ENCODE measurements at places on chromosomes 11 and 22. TPM values are rescaled to one million over a fixed set of nuclear protein-coding genes. Genes with fewer than 3 reads are reported as not detected.

- no peak for DNase-seq
These were observed 25.3 kb upstream of the ALX4 start for GRCh38 chr11:44335052-44335760.

DNA sequence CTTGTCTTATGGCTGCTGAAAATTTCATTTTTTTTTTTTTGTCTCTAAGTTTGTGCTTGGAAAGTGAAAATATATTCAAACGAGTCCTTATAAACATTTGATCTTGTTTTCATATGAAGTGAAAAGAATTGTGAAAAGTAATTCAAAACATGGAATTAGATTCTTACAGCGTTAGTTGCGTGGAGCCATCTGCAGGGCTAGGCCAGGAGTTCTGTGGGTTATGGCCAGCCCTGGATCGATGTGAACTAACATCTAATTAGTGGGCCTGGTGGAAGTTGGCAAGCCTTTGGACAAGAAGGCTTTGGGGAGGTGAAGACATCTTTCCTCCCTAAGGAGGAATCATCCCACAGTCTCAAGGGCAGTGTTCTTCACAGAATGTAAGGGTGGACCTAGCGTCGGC lies 37.2 kb downstream of the PARVA start:
- DNase-seq = no peak

DNA sequence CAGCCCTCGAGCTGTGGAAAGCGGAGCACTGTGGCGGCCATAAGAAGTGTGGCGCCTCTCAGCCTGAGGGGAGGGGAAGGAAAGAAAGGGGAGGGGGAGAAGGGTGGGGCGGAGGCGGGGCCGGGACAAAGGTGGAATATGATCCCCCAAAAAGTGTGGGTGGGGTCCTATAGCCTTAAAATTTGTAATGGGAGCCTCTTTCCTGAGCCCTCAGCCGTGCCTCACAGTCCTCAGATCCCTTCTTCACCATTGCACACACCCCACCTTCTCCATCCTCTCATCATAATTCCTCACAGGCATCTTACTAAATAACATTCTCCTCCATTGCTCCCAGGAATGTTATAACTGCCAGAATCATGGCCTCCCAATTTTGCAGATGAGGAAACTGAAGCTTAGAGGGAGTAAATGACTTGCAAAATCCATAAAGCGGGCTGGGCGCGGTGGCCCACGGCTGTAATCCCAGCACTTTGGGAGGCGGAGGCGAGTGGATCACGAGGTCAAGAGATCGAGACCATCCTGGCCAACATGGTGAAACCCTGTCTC lies 600 bp upstream of the RAB6A start:
- no peak for DNase-seq

DNA sequence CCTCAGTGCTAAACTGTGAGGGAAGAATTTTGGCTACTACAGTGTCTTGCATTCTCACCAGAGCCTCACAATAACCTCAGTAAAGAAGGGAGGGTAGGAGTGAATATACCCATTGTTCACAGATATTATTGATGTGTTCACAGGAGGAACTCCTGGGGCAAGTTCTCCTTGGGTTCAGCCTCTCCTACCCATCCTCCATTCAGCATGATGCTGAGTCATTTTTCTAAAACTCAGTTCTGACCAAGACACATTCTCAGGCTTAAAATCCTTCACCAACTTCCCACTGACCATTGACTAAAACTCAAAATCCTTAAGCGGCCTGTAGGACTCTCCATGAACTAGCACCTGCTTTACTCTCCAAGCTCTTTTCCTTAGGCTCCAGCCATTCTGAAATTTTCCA lies 48.7 kb downstream of the SYTL2 start:
- DNase-seq = no peak

DNA sequence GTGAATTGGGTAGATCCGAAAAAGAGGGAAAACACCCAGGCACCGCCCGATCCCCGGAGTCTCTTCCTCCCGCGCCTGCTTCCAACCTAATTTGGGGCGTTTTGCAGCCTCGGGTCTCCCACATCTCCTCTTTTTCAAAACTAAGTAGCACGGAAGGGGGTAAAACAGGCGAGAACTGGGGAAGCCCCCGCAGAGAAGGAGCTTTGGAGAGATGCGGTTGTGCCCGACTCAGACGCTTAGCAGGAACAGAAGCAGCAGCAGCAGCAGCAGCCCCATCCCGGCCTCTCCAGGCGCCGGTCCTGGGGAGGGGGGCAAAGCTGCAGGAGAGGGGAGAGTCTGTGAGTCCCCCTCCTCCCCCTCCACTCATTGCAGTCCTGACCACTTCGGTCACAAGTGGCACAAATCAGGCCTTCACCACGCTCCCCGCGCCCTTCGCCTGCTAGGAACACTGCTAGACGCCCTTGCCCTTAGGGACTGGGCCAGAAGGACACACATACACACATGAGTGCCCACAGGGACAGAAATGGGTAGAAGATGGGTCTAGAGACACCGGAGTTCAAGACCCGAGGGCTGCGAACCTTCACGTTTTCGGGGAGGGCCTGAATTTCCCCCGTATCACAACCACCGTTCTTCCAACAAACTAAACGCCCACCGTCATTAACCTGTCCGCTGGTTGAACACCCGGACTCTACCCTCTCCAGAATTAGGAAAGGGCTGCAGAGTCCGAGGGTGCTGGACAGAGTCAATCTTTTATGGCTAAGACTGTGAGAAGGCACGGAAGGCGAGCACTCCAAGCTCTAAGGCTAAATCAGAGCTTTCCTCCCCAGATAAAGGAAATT lies 98.3 kb upstream of the HSD17B12 start:
- DNase-seq = no peak

- DNase-seq = peak; percentile 87
These were observed at the start of gene AP2A2 for GRCh38 chr11:925496-926301. Gene AP2A2 (plus strand): TSS chr11:925870. CDS start chr11:926022, 152 bp downstream.

PGR gene
- total RNA-seq = 0.05 TPM

DNA sequence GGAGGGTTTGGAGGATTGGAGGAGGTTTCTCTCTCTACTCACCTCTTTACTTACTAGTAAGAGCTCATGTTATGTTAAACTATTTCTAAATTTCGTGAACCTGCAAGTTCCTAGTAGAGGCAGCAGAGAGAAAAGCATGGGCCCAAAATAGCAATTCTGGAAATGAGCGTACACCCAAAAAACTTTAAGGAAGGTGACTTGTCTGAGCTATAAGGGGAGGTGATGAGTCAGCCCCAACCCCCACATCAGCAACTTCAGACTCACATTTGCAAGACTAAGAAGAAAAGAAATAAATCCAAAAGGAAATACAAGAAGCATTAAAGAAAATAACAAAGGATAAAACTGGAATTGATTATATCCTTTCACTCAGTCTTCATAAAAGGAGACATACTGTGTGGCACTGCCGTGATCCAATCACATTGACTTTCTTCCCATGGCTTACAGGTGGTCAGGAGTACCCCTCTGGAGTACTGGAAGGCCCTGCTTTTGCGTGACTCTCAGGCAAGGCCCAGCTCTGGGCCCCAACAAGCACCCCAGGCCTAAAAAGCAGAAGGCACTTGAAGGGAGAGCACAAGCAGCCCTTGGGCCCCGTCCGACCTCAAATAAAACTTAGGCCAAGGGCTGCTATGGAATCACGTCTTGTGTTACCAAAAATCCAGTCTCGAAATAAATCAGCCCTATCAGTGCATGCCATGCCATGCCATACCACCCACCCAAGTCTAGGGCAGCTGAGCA lies 14.3 kb downstream of the PACSIN2 start:
- DNase-seq = no peak

DNA sequence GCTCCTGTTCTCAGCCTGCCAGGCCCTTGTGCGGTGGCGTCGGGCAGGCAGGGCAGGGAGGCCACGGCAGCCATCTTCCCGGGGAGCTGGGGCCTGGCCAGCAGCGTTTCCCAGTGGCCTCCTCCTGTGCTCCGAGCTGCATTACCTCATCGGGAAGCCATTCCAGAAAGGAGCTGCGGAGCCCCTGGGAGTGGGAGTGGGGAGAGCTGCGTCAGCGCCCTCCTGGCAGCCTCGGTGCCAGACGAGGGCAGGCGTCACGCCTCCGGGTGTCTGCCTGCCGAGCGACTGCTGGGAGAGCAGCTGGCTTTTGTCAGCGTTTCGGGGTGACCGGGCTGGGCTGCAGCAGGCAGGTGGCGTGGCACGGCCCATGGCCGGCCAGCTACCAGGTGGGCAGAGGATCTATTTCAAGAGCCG lies 30.9 kb upstream of the WNT7B start:
- DNase-seq = no peak

- DNase-seq = no peak
These were observed 64.0 kb downstream of the CCDC81 start for GRCh38 chr11:86438685-86439084.

- DNase-seq = no peak
These were observed 16.7 kb downstream of the STARD10 start for GRCh38 chr11:72776844-72777754.

PHLDA2 gene
- 9.4 TPM for total RNA-seq

DNA sequence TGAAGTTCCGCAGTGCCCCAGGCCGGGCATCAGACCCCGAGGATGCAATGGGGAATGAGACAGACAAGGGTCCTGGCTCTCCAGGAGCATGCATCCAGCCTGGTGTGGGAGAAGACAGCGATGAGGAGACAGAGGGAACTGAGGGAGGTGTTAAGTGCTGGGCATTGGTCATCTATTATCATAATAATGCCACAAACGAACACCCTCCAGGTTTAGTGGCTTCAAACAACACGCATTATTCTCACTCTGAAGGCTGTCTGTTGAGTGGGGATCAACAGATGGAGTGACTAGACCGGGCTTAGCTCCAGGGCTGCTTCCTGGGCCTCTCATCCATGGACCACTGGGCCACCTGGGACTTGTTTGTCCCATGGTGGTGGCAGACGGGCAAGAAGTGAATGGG lies 48.6 kb downstream of the MCM5 start:
- DNase-seq = no peak

DNA sequence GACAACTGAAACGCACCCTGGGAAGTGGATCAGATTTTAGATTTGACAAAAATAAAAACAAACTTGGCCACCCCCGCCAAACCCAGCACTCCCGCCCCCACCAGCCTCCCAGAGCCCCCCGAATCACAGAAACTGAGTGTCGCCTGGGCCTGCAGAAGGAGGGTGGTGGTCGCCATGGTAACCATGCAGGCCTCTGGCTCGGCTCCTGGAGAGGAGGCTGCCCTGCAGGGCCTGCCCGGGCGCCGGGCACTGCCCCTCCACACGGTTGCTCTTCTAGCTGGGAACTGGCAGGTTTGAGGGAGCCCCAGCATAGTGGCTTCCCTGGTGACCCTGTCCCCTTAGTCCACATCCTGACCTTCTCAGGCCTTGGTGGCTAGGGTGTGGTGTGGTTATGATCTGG lies 19.3 kb downstream of the CACNA1I start:
- no peak for DNase-seq

DNA sequence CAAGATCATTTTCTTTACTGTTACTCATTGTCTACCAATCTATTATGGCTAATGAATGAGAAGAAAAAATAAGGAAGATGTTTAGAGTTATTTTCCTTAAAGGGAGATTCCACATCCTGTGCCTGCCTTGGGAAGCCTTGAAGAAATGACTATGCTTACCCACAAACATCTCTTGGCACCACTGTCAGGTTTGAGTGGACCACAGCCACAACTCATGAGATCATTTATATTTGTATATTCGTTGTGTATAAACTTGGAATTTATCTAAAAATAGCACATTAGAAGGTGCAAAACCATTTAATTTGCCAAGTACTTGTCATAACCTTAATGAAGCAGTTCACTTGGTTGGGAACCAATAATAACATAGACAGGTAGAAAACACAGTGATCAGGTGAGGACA lies 740.8 kb downstream of the DLG2 start:
- DNase-seq = no peak

MS4A4E gene
- not detected for total RNA-seq

ME3 gene
- total RNA-seq = 1.2 TPM

DNA sequence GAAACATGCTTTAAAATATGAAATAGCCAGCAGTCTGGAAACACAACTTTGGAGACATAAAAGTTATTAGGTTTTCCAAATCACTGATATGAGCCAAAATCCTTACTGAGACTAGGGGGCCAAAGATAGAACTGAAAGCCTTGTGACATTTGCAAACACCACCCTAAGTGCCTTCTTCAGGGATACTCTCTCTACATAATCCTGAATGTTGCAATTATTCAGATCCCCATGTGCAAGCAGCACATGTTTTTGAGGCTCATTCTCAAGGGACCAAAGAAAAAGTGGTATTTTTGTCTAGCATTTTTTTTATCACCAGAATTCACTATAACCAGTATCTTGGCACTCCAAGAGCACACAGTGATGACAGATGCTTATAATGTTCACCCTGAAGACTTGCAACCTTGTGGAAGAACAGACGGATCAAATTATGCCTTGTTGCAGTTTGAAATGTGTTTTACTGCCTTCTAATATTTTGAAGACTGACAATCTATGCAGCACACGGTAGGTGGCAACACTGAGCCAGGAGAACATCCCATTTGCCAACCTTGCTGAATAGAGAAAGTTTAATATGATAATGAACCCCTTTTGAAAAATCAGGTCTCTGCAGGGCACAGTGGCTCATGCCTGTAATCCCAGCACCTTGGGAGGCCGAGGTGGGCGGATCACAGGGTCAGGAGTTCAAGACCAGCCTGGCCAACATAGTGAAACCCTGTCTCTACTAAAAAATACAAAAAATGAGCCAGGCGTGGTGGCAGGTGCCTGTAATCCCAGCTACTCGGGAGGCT lies 78.5 kb downstream of the PLEKHA7 start:
- DNase-seq = peak; percentile 45

MMP12 gene
- total RNA-seq = not detected

DNA sequence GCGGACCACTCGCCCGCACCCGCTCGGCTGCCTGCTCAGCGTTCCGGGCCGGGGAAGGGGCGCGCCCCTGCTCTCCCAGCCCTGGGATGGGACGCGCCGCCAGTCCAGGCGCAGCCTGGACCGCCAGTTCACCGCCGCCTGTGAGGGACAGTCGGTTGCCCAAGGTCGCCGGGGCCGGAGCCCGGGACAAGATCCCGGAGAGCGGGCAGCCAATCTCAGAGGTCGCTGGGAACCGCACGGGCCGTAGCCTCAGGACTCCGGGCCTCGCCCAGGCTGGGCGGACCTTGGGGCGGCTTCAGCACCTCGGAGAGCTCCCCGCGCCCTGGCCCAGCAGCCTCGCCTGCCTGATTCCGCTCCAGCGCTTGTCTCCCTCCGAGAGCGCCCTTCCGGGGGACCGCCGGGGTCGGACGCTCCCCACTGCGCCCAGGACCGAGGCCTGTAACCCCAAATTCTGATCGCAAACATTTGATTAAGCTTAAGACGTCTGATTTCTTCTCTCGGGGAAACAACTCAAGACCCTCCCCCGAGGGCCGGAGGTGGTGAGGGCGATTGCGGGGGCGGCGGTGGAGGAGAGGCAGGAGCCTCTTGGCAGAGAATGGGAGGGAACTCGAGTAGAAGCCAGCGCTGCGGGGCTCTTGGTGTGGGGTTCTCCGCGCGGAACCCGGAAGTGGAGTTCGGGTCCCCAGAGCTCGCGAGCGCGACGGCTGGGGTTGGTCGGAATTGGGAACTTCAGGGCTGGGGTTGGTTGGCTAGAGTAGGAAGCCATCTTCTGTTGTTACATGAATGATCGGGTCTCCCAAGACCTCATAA lies 1.1 kb upstream of the CHRM4 start:
- peak; percentile 92 for DNase-seq

GRCh38 chr11:118885831-118886565 lies 2.3 kb downstream of the CXCR5 start:
- no peak for DNase-seq

GRCh38 chr11:126654886-126655806 lies 299.7 kb downstream of the ST3GAL4 start:
- no peak for DNase-seq
